ENCODE measurements at places on chromosomes 5 and 9. TPM values are rescaled to one million over a fixed set of nuclear protein-coding genes. Genes with fewer than 3 reads are reported as not detected.

GRCh38 chr5:170254056-170254455, 21.3 kb downstream of the C5orf58 start:
- DNase-seq, result no peak

- DNase-seq, result no peak
Measured at GRCh38 chr9:97802276-97802675, 50.8 kb upstream of the FOXE1 start.

DNA sequence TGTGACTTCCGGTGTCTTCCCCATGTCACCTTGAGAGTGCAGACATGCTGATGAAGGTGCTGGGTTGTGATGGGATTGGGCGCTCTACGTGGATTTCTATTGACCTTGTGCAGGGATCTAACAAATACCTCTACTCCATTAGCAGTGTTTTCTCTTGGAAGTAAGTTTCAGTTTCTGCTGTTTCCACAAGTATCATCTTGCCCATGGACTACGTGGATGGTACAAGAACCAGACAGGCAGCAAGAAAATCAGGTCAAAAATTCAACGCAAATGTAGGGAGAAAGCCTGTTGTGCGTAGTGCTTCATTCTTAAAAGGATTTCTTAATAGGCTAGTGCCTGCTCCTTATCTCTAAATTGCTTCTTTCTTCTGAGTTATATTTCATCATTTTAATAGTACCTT, 60.8 kb downstream of the AOPEP start:
- DNase-seq, result no peak

DNA sequence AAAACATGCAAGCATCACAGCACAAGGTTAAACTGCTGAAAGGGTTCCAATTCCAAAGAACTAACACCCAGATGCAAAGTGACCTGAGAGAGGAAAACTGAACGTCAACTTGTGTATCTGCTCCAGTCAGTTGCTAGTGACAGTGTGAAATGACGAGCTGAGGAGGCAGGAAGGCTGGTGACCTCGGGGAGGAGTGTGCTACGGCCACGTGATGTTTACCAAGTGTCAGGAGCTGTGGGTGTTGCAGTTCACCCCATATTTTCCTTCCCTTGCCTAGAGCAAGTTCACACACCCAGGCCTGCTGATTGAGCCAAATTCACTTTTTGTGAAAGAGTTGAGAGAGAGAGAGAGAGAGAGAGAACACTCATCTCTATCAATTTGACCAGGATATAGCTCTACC, 231.6 kb upstream of the ANKH start:
- no peak for DNase-seq

GRCh38 chr9:121275781-121276658, 8.1 kb downstream of the GSN start:
- peak; percentile 15 for DNase-seq

DNA sequence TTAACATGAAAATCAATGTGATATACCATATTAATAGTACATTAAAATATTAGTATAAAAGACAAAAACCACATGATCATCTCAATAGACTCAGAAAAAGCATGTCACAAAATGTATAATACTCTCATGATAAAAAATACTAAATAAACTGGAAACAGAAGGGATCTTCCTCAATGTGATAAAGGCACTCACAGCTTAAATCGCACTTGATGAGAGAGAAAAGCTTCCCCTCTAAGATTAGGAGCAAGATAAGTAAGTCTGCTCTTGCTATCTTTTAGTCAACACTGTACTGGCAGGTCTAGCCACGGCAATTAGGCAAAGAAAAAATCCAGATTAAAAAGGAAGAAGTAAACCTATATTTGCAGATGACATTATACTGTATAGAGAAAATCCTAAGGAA, 21.8 kb upstream of the MSH3 start:
- no peak for DNase-seq

GRCh38 chr5:56050551-56051255, 55.9 kb upstream of the IL6ST start:
- no peak for DNase-seq

DNA sequence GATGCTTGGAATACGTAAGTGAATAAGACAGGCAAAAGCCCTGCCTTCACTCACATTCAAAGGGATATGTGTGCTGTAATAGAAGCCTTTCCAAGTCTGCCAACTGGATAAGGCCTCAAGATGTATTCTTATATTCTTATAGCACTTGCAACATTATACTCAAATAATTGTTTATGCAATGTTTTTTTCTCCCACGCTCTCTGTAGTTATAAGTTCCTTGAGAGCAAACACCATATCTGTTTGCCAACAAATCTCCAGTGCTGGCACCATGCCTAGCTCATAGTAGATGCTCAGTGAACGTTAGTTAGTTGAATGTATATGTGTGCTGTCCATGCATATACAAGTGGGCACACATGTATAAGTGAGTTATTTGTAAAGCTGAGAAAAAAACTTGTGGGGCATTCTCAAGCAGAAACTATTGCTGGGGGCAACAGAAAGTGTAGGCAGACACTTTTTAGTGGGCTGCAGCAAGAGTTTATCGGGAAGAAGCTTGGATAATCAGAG, 125.1 kb downstream of the RPS23 start:
- no peak for DNase-seq

DNA sequence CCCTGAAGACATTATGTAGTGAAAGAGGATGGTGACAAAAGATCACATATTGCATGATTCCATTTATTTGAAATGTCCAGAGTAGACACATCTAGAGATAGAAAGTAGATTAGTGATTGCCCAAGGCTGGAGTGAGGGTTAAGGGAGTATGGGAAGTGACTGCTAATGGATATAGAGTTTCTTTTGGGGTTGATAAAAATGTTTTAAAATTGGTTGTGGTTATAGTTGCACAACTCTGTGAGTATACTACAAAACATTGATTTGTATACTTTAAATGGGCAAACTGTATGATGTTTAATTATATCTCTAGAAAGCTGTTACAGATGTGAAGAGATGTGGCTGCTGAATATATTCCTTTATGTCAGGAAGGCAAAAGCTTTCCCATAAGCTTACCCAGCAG, 202.8 kb downstream of the CCDC171 start:
- no peak for DNase-seq

DNA sequence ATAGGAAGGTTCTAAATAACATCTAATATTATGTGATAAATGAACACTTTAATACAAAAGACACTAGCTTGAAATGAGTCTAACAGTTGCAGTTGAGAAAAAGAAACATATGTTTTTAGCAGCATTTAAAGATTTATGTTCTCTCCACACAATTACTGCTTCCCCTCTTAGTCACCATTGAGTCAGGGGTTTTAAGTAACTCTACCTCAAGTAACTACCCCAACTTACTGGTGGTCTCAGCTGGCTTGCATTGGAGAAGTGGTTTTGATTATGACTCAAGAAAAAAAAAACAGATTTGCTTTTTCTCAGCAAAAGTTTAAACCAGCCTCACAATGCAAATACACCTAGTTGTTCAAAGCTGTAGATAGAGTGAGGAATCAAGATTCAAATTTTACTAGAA, 1216.5 kb upstream of the CDH9 start:
- DNase-seq, result no peak

GRCh38 chr9:72808446-72808768, 144.4 kb downstream of the ALDH1A1 start:
- no peak for DNase-seq

The IFNB1 gene
- not detected for total RNA-seq

The GHR gene
- 14.7 TPM for total RNA-seq
